ENCODE measurements at places on chromosomes 5 and 9.

DNA sequence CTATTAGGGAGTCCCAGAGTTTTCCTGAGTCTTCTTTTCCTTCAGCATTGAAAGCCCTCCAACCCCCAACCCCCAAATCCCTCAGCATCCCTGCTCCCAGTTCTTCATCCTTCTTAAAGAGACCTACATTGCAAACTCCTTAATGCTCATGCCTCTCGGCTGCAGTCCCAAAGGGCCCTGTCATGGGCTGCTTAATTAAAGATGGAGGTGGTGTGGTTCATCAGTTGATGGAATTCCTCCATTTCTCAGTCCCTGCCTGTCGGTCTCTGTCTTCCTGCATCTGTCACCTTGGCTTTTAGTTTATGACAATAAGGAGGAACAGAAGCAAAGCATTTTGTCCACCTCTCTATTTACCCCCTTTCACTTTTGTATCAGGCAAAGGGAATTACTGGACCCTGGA is 2.0 kb downstream of the FOXI1 start:
- no peak for DNase-seq

DNA sequence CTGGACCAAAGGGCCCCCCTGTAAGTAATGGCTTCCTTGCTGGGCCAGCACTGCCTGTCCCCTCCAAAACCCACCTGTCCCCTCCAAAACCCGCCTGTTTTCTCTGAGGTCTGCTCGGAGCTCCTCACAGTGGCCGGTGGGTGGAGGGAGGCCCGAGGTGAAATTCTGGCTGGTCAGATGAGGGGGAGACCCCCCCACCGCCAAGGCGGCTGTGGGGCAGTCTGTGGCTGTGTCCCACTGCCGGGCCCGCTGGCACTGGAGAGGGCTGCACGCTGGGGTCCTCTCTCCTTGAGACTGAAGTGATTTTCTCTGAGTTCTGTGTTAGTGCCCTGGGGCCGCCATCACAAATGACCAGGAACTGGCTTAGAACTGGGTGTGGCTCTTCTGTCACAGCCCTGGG is 83.7 kb upstream of the FCN2 start:
- no peak for DNase-seq

GRCh38 chr5:51380603-51381207 is 2.5 kb upstream of the ISL1 start:
- no peak for DNase-seq

- DNase-seq = no peak
These were observed 1.8 kb downstream of the PTBP3 start for GRCh38 chr9:112331674-112331952.

DNA sequence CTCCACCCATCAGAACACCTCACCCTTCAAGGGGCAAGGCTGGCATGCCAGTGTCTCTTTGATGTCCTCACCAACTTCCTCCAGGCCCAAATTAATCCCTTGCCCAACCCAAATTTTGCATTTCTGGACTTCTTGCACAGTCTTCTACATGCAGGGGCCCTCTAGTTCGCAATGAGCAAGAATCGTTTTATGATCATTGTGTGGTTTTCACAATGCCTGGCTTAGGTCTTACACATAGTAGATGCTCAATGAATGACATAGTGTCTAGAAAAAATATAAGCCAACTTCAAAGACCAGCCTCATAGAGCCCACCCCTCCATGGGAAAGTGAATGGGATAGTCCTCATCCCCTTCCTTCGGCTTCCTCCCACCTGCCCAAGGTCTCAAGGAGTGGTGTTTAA is 9.8 kb upstream of the ESM1 start:
- DNase-seq = no peak

DNA sequence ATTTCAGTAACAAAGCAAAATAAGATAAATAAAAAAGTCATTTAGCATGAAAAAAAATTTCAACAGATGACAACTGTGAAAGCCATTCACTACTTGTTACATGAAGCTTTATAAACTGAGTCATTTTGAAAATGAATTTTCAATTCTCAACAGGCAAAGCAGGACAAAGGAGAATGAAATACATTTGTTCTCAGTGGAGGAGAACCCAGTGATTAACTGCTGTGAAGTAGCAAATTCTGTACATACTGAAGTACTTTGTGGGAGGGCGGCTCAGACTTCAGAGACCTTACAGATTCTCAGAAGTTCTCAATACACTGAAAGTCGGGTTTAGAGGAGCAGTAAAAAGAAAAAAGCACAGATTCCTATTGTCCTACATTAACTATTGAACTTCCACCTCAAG is 21.7 kb downstream of the SKIC3 start:
- DNase-seq = no peak

DNA sequence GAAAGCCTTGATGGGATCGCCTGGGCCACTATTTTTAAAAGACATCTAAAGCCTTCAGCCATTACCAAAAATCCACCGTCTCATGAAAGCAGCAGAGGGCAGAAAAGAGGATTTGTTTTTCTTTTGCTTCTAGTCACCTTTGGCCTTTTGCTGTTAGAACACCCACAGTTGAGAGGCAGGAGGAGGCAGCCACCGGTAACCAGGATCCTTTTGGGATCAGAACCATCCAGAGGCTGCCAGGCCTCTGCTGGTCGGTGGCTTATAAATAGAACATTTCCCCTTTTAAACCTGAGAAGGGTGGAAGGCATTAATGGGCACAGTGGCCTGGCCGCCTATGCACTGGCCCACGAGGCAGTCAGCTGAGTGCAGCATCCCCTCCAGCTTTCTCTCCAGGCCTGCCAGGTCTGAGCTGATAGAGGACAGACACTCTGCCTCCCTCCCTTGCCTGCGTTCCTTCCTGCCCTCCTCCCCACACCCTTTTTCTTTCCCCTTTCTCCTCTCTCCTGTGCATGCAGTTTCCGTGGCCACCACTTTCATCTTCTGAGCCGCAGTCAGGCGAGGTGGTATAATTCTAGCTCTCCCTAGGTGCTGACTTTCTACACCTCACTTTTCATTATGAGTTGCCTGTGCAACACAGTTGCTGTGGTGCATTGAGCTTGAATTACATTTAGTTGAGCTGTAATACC is 253.4 kb downstream of the ARHGAP26 start:
- DNase-seq = no peak

- DNase-seq = no peak
These were observed 58.6 kb downstream of the LRSAM1 start for GRCh38 chr9:127509955-127510299.

DNA sequence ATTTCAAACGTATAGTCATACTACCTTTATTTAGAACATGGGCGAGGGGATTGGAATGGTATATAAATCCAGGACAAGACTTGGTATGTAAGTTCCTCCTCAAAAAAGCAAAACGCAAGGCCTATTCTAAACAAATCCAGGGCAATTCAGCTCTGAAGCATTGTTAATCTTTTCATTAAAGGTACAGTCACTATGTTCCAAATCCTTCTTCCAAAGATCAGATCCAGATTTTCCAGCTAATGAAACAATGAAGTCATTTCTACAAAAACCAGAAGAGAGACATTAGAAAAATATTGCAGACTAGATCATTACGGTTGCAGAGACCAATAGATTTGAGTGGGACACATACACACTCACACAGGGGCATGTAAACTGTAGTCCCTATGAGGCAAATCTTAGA is 116.1 kb upstream of the BNC2 start:
- no peak for DNase-seq

DNA sequence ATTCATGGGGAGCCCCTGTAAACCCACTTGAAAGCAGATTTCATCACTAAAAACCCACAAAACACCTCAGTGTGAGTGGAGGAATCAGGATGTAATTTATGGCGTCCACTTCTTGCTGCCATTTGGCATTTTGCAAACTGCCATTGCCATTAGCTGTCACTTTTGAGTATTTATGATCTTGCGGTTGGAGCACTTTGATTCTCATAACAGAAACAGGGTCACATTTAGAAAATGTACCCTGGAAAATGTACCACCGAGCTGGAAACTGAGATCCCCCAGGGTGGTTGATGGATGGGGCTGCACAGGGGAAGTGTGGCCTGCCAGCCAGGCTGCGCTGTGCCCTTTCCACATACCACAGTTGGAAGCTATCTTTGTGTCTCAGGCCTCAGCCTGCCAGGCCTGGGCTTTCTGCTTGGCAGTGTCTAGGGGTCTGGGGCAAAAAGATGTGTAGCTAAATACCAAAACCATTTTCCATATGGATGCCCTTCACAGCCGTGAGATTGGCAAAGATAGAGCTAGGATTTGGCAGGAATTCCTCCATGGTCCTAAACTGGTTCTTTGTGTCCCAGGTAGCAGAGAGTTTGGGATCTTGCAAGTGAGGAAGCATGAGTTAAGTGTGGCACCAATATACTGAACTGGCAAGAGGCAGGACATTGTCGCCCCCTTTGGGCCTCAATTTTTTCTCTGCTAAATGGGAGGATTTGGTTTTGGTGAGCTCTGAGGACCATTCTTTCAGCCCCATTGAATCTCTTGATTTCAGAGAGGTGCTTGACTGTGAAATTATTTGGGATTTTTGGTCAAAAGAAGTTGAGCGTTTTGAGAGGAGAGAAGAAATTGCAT is 46.2 kb downstream of the GALNT10 start:
- no peak for DNase-seq

GRCh38 chr9:78132701-78133058 is 101.1 kb upstream of the GNAQ start:
- DNase-seq = no peak

DNA sequence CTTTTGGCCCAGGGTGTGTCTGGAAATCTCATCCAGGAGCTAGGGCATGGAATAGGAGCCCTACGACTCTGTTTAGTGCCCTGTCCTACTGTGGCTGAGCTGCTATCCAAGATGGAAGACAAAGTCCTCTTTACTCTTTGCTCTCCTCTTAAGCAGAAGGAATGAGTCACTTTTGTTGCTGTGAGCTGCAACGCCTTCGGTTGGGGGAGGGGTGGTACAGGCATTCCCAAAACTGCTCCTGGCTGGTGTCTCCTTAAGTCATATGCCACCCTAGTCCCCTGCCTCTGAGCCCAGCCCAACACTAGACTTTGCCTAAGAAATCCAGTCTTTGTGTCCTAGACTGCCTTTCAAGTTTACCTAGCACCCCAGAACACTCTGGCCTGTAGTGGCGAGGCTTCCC is 99.9 kb downstream of the PRR16 start:
- DNase-seq = no peak

GRCh38 chr5:126443374-126443851 is 20.2 kb downstream of the GRAMD2B start:
- no peak for DNase-seq

DNA sequence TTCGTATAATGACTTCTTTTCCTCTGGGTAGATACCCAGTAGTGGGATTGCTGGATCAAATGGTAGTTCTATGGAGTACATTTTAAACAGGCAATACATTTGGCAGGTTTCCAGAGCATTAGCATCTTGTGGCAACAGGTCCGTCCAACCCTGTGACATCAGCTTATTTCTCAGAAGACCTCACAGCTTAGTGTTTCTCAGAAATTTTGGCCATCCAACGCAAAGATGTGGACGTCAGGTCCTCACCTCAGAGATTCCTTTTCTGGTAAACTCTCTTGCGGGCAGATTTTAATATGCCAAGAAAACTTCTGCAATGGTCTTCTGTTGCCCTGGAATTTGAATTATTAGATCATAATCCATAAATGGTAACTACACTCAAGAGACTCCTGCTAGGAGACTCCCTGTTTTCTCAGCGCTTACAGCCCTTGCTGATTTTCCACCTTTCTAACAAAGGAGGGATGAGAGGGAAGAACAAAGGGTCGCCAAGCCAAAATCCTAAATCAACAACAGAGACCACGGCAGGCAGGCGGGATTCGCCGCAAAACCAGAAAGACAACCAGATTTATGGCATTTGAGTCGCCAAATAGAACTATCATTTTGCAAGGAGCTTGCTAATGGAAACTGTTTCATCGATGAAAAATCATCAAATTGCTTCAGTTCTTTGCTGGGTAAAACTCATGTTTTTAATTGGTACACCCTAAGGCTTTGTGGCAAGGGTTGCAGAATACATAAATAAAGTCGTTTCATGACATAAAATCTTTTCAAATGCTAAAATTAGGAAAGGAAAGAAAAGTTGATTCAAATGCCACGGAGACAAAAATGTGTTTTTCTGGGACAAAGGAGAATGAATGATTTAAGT is 34.1 kb upstream of the PLPP1 start:
- DNase-seq = no peak

DNA sequence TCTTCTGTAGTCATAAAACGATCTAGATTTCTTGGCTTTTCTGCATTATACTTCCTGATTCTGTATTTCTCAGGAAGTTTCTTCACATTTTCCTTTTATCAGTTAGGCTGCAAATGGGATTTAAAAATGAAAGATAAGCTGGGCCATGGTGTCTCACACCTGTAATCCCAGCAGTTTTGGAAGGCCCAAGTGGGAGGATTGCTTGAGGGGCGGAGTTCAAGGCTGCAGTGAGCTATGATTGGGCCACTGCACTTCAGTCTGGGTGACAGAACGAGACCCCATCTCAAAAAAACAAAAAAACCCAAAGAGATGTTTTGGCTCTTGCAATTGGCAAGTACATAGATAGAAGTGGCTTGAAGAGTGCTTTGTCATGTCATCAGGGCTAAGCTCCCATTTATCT is 26.2 kb upstream of the APC start:
- DNase-seq = no peak

DNA sequence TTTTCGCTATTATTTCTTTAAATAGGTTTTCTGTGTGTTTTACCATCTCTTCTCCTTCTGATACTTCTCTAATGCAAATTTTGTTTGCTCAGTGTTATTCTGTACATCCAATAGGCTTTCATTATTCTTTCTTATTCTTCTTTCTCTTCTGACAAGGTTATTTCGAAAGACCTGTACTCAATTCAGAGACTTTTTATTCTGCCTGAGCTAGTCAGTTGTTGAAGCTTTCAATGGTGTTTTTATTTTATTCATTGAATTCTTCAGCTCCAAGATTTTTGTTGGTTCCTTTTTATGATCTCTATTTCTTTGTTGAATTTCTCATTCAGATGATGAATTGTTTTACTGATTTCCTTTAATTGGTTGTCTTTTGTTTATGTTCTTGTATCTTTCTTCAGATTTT is 706.2 kb downstream of the NR2F1-AS1 start:
- DNase-seq = no peak

- DNase-seq = no peak
These were observed 49.1 kb downstream of the MTREX start for GRCh38 chr5:55356896-55357295.

DNA sequence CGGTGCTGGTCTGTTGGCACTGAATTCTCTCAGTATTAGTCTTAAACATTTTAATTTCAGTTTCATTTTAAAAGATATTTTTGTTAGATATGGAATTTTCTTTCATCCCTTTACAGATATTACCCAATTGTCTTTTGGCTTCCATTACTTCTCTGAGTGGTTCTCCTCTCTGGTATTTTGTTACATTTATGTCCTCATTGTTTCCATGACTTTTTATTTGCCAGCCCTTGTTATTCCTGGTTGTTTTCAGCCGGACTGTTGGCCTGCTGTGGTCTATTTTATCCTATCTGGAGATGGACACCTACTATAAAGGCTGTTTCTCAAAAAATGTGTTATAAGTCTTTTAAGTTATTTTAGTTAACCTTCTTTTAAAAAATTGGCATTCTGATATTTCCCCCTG is 117.2 kb downstream of the ARHGEF28 start:
- DNase-seq = no peak

- no peak for DNase-seq
These were observed 3.5 kb upstream of the SUSD3 start for GRCh38 chr9:93054758-93055704.

Data from esophagus squamous epithelium (tissue), 5 donors.